A549 (cell line): ENCODE measurements at places on chromosomes 13 and 19.

DNA sequence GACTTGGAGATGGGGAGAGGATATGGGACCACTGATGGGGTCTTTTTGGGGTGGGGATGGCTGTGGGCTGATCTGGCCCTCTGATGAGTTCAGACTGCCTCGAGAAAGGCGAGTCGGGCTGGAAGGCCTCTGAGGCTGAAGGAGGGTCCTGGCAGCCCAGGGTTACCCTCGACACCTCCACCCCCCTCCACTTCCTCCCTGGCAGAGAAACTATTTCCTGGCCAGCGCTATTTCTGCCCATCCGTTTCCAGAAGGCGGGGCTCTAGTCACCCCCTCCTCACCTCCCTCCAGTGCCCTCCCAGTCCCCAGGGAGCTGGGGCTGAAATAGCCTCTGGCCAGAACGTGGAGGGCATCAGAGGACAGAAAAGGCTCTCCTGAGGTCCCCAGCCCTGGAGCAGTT lies 9.7 kb downstream of the EXOC3L2 start:
- no peak for DNase-seq

- no peak for DNase-seq
These were observed 87.8 kb upstream of the RFC3 start for GRCh38 chr13:33730147-33730546.

GRCh38 chr13:110314516-110315245 lies 7.6 kb downstream of the COL4A2 start:
- no peak for DNase-seq

DNA sequence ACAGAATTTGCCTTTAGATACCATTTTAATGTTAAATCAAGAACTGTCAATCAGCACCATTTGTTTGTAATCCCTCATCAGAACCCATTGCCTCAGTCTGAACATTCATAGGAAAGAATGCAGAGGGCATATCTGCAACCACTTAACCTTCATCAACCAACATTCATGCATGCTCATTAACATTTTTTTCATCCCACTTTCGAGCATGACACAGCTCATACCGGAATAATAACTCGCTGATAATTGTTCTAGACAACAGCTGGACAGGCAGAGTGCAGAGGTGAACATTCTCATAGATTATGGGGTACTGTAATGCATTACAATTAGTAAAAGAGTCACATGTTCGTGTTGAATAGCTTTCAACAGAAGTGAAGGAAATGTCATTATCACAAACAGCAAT lies 216.8 kb downstream of the DIAPH3 start:
- DNase-seq: no peak

GRCh38 chr13:101747039-101747438 lies 294.6 kb downstream of the ITGBL1 start:
- no peak for DNase-seq

DNA sequence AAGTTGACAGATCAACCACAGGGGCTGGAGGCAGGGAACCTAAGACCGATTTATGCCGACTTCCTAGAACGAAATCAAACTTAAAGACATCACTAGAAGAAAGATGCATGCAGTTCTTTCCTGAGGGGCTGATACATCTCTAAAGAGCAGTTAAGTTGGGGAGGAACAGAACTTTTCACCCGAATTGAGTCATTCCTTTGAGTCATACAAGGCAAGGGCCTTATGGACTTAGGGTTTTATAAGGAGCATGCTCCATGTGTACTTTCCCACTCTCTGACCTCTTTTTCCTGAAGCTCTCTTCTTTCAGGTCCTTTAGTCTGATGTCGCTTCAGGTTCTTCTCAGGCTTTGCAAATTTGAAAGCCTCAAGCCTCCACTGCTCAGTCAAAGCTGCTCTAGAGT lies 7.9 kb upstream of the FBXL3 start:
- DNase-seq: no peak

DNA sequence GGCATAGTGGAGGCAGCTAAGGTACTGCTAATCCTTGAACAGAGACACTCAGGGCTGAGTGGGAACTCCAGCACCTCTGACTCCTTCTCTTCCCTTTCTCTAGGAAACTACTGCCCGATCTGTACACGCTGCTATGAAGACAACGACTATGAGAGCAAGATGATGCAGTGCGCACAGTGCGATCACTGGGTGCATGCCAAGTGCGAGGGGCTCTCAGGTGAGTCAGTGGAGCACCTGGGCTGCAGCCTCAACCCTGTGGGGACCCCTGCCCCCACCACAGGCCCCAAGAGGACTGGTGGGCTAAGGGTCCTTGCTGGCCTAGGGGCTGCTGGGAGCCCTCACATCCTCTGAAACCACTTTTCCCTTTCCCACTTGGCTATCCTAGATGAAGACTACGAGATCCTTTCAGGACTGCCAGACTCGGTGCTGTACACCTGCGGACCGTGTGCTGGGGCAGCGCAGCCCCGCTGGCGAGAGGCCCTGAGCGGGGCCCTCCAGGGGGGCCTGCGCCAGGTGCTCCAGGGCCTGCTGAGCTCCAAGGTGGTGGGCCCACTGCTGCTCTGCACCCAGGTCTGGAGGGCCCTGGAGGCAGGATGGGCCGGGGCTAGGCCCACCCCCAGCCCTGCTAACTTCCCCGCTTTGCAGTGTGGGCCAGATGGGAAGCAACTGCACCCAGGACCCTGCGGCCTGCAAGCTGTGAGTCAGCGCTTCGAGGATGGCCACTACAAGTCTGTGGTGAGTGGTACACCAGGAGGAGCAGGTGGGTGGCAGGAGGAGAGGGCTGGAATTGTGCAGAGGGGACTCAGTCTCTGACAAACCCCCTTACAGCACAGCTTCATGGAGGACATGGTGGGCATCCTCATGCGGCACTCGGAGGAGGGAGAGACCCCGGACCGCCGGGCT lies 9.5 kb downstream of the KMT2B start:
- DNase-seq: no peak

- no peak for DNase-seq
These were observed 261.5 kb upstream of the STARD13 start for GRCh38 chr13:33547035-33547434.

- no peak for DNase-seq
These were observed 210.3 kb upstream of the PCDH9 start for GRCh38 chr13:67440236-67440975.

- DNase-seq: no peak
These were observed 21.7 kb downstream of the KCTD15 start for GRCh38 chr19:33818411-33818810.

GRCh38 chr13:66659286-66659685 lies 570.9 kb downstream of the PCDH9 start:
- no peak for DNase-seq

GRCh38 chr19:48290771-48291488 lies 21.0 kb downstream of the ZNF114 start:
- peak; percentile 87 for DNase-seq

GRCh38 chr19:17041976-17042375 lies 15.4 kb upstream of the CPAMD8 start:
- DNase-seq: no peak

DNA sequence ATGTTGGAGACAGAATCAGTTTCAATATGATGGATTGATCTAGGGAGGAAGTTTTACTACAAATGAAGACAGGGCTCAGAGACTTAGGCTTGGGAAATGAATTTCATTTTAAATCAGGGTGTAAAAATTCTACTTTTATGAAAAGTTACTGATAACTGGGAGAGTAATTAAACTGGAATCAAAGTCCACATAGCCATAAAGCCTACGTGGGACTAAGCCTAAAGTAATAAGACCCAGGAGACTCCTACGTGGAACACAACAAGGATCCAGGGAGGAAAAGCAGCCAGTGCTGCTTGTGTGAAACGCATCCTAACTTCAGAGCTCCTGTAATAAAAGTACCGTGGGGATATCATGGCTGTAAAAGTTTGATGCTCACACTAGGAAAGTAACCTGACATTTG lies 152.0 kb upstream of the MYO16 start:
- no peak for DNase-seq

DNA sequence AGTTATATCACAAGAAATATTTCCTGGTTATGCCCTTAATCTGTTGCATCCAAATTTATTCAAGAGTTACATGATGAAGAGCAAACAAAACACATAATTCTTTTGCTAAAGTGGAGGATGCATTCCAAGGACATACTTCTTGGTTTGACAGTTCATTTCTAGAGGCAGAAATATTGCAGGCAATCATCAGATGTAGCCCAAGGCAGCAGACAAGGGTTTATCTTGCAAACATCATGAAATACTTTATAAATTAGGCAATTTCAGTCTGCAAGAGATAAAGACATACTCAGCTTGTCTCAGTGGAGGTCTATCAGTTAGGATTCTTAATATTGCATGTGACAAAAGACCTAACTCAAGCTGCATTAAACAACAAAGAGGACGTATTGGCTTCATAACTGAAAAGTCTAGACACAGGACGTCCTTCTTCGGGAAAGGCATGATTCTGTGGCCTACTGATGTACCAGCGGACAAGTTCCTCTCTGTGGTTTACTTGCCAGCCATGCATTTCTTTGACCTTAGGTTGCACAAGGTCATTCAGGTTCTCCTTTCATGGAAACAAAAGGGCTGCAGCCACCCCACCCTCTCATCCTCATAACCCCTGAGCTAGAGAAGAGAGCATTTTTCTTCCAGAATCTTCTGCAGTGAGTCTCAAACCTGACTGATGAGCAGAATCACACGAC lies 204.1 kb downstream of the KATNAL1 start:
- no peak for DNase-seq

DNA sequence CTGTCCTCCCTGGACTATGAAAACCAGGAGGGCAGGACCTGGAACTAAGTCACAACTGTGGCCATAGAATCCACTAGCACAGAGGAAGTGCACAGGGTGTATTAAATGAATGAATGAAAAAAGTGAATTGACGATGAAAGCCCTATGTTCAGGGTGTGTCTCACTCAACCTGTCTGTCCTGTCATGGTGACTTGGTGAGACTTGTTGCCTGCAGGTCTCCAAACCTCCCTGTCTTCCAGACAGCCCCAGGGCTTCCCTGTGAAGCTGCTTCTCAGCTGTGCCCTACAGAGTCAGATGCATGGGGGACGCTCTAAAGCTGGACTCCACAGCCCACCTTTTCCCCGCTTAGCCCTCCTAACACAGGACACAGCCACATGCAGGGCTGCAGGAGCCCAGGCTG lies 4.8 kb upstream of the IGFL1 start:
- DNase-seq: no peak

GRCh38 chr13:27493981-27494380 lies 43.6 kb upstream of the MTIF3 start:
- no peak for DNase-seq

DNA sequence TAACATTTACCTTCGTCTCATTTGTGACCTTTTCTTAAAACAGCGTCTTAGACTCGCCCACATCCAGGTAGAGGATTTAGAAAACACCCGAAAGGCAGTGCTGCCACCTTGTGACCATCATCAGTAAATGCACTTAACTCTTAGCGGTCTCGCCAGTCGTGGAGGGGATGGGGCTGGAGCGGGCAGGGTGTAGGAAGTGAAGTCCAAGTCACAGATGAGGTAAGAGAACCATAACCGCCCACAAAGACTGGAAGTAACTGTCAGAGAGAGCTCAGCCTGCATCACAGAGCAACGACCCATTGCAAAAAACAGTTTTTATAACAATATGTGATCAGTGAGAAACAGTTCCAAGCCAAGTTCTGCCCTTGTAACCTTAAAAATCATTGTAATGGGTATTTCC lies 10.7 kb upstream of the CEACAM3 start:
- DNase-seq: peak; percentile 93

- no peak for DNase-seq
These were observed 5.9 kb downstream of the COL4A1 start for GRCh38 chr13:110301083-110301482.

DNA sequence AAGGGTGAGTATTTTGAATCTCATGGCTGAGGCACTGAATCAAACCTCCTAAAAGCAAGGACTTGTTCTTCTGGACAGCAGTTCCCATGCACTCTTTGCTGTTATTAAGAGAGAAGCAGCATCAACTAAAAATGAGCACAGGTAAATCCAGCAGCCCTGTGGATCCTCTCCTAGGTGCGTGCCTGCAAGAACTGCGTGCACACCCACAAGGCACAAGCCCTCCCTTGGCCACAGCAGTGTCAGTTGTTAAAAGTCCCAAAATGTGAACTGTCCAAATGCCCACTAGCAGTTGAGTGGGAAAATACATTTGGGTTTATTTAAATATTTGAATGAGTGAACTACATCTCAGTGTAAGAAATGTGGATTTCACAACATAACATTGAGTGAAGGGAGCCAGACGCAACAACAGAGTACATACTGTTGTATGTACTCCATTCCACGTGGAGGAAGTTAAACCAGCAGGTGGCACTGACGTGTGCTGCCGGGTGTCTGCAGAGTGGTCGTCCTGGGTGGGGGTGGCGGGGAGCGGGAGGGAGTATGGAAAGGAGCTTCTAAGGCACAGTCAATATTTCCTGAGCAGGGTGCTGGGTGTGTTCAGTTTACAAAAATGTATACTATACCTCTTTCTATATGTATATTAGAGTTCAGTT lies 266.4 kb downstream of the NALCN start:
- DNase-seq: peak; percentile 3

DNA sequence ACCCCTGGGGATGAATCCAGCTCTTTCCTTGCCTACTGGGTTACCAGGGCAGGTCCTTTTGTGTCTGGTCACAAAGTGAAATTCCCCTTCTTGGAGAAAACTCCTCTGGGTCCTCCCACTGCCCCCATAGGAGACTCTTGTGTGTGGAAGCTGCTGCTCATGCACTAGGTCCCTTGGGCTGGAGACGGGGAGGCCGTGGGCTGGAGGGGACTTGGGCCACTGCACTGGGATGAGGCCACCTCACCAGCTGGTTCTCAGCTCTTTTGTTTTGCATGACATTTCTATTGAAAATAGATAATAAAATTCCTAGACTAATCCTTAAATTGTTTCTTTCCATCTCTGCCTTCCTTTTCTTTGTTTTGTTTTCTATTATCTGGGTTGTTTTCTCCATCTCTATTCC lies 62.4 kb downstream of the TEX29 start:
- no peak for DNase-seq

GRCh38 chr19:16001481-16002312 lies 52.9 kb downstream of the OR10H4 start:
- DNase-seq: no peak

GRCh38 chr19:15292847-15293582 lies 39.3 kb downstream of the BRD4 start:
- no peak for DNase-seq

- DNase-seq: no peak
These were observed 4.0 kb downstream of the KLK1 start for GRCh38 chr19:50819636-50820035.

GRCh38 chr13:52085421-52085820 lies 43.5 kb downstream of the NEK5 start:
- DNase-seq: no peak

- DNase-seq: no peak
These were observed 650.1 kb downstream of the FGF9 start for GRCh38 chr13:22320991-22321390.
